Epithelial cell of proximal tubule (primary cell): ENCODE measurements at places on chromosomes 3 and 15. TPM values are rescaled to one million over a fixed set of nuclear protein-coding genes. Genes with fewer than 3 reads are reported as not detected.

The SLC27A2 gene
- 6.0 and 6.2 TPM in 2 replicates for total RNA-seq

The CHP1 gene
- total RNA-seq: 75.2 and 97.4 TPM in 2 replicates

GRCh38 chr3:129695230-129695629 is 88.8 kb upstream of the PLXND1 start:
- no peak for DNase-seq

GRCh38 chr3:72437661-72438406 is 410.4 kb downstream of the SHQ1 start:
- DNase-seq: no peak

GRCh38 chr3:40581166-40581565 is 56.4 kb downstream of the ZNF621 start:
- no peak for DNase-seq

The MME gene
- total RNA-seq: 20.1 and 61.6 TPM in 2 replicates

The ZNF385D gene
- under 0.01 and 0.43 TPM in 2 replicates for total RNA-seq

The HAUS2 gene
- total RNA-seq: 54.0 and 77.5 TPM in 2 replicates

The DOCK3 gene
- total RNA-seq: 0.43 and 0.52 TPM in 2 replicates

- no peak for DNase-seq
Observed at GRCh38 chr3:122800706-122801237, 5.9 kb downstream of the SLC49A4 start.

DNA sequence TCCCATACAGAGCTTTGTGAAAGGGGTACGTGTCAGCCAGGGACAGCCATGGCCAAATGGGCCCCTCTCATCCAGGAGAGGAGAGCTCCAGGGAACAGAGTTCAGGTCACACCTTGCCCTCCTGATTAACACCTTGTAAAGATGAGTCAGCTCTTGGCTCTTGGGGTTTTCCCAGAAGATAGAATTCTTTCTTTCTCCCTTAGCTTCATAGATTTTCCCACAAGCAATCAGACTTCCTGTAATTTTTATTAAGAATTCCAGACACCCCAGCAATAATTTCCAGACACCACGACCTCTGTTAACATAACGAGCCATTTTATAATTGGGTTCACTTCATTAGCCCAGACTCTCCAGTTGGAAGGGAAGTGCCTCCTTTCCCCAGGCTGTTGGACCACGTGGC is 86.4 kb downstream of the LRTM1 start:
- DNase-seq: no peak

DNA sequence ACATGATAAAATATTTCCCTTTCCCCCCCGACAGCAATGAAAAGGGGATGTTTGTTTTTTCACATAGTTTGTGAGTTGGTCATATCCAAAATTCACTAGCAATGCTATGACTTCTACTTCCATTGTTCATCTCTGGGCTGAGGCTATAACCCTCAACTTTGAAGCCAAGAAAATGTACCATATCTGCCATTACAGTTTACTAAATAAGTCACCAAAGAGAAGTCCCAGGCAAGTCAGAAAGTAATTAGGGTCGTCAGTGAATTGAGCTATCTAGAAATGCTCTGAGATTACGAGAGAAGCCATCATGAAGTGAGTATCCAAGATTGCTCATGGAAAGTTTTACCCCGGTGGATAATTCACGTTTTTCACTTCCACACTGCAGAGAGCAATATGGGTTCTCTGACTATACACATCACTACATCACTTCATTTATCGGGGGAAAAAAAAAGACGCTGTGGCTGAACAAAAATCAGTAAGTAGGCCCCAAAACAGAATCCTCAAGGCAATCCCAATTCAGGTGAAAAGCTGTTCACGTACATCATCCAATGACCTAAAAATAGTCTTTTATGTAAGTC is 1.4 kb downstream of the PEAK1 start:
- DNase-seq: no peak

DNA sequence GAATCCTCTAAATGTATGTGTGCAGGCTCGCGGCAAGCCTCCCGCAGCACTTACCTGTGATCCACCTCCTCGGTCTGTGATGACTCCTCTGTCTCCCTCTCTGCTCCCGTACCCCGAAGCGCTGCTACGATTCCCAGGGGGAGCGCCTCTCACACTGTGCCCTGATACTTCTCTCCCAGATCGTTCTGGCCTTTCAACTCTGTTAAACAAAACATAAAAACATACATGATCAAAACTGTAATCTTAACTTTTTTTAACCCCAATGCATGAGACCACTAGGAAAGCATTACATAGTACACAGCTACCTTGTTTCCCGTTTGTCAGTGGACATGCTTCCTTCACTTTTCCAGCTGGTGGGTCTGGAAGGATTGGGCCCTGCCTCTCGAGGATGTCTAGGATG is 46.6 kb downstream of the SLTM start:
- no peak for DNase-seq

DNA sequence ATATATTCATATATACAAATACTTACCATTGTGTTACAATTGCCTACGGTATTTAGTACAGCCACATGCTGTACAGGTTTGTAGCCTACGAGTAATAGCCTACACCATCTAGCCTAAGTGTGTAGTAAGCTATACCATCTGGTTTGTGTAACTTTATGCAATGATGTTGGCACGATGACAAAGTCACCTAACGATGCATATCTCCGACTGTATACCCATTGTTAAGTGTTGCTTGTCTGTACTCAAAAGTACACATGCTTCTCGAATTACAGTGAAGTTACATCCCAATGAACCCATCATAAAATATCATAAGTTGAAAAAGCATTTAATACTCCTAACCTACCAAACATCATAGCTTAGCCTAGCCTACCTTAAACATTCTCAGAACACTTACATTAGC is 327.1 kb downstream of the KBTBD8 start:
- no peak for DNase-seq

DNA sequence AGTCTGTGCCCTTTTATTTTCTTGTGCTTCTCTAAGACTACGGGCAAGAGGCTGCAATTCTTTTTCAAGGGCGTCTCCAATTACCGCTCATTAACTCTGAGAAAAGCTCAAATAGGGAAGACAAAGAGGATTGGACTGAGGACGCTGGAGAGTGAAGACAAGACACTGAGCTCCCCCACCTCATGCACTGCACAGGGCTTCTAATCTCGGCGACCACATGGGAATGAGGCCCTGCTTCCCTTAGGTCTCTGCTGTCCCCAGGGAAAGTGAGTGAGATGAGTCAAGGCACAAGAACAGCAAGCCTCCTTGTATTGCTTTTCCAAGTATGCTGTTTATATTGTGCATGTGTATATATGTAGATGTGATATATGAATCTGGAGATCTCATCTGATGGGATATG is 392.2 kb upstream of the CFAP20DC start:
- no peak for DNase-seq

- no peak for DNase-seq
Observed at GRCh38 chr3:180352261-180352660, 249.7 kb upstream of the TTC14 start.

GRCh38 chr15:79526376-79526775 is 94.2 kb downstream of the MINAR1 start:
- DNase-seq: no peak

- no peak for DNase-seq
Observed at GRCh38 chr15:93073465-93073952, 15.5 kb downstream of the RGMA start.
